ENCODE measurements at places on chromosomes 7 and 10.

- DNase-seq: no peak
Observed at GRCh38 chr10:43295436-43295835, 28.6 kb upstream of the RASGEF1A start.

DNA sequence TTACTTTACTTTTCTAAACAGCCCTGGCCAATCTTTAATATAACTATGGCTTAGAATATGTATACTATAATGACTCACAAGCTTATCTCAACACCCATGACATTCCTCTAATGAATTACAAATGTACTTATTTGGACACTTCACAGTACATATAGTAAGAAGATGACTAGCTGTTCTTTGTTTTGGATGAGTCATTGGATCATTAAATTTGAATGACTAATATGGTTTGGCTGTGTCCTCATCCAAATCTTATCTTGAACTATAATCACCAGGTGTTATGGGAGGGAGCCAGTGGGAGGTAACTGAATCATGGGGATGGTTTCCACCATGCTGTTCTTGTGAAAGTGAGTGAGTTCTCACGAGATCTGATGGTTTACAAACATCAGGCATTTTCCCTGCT is 807.5 kb upstream of the SORCS1 start:
- DNase-seq: no peak

- DNase-seq: peak; percentile 83
Observed at GRCh38 chr7:93117852-93118530, at the start of gene SAMD9. TSS of gene SAMD9 (minus strand) at chr7:93117979. CDS start at chr7:93106097, 11,882 bp downstream.

DNA sequence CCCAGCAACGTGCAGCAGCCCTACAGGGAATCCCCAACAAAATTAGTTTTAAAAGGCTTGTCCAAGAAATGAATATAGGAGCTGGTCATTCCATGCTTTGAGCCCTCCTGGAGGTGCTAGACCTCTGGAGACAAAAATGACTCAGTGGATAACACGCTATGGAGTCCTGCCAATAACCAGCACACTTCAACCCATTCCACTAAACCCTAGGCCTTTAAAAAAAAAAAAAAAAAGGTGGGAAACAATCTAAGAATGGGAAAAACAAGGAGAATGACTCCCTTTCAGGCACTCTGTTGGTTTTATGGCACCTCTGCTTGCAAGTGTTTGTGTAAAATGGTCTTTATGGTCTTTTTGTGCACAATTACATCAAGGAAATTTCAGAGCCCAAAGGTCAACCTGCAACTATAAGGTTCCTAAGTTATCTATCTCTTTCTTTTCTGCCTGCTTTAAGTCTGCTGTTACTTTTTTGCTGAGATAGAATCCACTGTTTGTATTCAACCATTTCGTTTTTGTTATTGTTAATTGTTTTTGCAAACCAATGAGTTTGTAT is 21.3 kb downstream of the AVL9 start:
- DNase-seq: no peak

DNA sequence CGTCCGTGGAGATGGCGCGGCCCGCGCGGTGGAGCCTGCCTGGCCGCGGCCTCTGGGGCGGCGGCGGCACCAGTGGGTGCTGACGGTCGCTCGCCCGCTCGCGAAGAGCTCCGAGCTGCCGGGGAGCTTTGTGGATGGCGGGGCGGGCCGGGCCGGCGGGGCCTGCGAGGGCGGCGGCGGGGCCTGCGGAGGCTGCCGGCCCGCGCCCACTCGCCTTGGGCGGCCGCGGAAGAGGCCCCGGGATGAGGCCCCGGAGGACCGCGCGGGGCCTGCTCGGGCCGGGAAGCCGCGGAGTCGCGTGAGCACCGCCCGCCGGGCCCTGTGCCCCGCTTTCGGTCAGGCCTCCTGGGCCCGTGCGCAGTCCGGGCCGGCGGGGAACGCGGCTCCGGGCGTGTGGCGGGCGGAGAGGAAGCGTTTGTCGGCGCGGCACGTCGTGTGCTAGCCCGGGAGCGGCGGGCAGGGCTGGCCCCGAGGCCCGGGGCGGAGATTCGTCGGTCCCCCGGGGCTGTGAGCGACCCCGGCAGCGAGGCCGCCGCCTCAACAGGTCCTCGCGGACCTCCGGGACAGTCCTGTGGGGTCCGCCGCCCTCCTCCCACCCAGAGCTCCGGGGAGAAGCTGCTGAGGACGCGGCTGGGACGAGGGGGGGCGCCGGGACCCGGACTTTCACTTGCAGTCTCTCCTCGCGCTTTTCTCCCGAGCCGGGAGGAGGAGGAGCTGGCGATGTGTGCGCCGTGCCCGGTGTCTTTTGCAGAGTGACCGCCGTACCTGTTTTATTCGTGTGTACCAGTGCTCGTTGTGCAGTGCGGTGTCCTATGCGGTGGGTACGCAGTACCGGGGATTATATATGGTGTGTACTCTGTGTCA is 578 bp downstream of the ZMYND11 start:
- peak; percentile 69 for DNase-seq

- DNase-seq: no peak
Observed at GRCh38 chr7:11969643-11970042, 137.6 kb upstream of the THSD7A start.

GRCh38 chr7:39883812-39884390 is 66.2 kb upstream of the CDK13 start:
- no peak for DNase-seq

DNA sequence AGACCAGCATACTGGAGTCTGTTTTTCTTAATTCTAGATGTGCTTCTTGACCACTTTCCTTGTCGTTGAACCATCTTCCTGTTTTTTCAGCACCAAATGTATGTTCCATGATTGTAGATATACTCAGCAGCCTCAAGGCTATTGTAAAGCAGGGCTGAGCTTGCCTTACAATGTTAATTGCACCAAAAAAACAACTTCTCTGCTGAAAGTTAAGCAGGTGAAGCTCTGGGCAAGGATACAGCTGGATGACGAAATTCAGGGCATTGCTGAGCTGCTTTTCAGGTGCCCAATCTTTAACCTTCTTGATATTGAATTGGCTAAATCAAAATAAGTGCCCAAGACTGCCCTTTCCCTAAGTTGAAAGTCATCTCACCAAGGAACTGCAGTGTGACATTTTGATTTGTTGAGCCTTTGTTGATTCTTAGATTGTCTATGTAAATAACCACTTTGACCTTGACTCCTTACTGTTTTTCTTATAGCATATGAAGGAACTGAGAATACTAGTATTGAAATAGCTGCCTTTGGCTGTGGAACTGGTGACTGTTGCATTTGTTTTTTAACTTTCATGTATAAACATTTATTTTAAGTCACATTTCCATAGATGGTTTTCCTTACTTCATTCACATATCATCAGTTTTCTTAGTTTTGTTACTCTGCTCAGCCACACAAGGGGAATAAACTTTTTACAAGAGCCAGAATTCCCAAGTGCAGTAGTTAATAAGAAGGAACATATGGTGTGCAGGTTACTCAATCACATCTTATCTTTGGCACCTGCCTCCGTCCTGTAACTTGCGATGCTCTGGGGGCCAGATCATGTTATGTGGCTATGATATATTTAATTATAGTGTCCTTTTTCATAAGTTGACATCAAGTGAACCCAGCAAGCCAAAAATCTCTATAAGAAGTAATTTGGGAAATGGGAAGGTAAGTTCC is 3.1 kb downstream of the AHCYL2 start:
- no peak for DNase-seq

DNA sequence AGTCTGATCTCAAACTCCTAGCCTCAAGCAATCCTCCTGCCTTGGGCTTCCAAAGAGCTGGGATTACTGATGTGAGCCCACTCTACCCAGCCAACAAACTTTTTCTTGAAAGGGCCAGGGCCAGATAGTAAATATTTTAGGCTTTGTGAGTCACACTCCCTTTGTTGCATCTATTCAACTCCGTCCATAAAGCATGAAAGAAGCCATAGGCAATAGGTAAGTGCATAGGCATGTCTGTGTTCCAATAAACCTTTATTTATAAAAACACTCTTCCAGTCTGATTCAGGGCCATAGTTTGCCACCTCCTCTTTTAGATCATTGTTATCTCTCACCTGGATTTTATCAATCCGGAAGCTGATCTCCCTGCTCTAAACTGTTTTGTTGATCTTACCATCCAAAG is 105.6 kb upstream of the BMPER start:
- no peak for DNase-seq

- no peak for DNase-seq
Observed at GRCh38 chr7:157985636-157986035, 602.0 kb downstream of the PTPRN2 start.

- no peak for DNase-seq
Observed at GRCh38 chr7:68272507-68272906, 1275.9 kb downstream of the TYW1 start.

DNA sequence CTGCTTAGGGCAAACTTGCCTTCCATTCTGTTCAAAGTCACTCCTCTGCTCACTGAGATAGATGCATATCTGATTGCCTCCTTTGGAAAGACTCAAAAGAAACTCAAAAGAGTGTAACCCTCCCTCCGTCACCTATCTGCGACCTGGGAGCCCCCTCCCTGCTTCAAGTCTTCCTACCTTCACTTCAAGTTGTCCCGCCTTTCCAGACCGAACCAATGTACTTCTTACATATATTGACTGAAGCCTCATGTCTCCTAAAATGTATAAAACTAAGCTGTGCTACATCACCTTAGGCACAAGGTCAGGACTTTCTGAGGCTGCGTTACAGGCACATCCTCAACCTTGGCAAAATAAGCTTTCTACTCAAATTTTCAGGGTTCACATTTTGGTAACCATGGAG is 77.4 kb upstream of the C1GALT1 start:
- DNase-seq: no peak

- DNase-seq: no peak
Observed at GRCh38 chr7:104936546-104936945, 77.5 kb upstream of the KMT2E start.

- no peak for DNase-seq
Observed at GRCh38 chr7:67525588-67525987, 529.0 kb downstream of the TYW1 start.

- no peak for DNase-seq
Observed at GRCh38 chr7:104362756-104363155, 34.4 kb downstream of the LHFPL3 start.

DNA sequence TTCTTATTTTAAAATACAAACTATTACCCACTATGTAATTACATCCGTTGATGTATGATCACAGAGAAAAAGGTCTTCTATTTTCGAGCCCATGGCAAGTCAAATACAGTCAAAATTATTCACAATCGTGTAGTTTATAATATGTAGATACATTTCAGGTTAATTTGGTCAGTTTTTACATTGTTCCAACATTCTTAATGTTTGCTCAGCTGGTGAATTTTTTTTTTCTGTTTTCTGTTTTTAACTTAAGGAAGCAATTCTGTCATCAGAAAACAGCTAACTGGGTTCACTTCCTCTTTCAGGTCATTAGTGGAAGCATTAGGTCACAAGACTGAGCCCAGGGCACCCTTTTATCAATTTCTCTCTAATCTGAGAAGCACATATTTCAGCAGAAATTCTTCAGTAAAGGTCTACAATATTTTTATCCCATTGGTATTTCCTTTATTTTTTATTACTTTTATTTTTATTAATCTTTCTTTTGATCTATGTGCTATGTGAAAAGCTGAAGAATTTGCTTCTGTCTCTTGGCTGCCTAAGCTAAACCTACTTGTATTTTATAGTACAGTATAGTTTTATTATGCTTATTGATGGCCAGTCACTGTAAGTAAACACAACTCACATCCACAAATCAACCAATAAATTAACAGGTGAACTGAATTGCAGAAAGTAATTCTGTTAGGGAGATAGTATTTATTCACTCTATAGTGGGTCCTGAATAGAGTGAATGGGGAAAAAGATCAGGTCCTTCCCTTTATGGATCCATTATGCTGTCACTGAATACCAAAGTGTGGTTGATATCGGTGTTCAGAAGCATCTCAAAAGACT is 84.6 kb downstream of the ICA1 start:
- DNase-seq: peak; percentile 49
